ENCODE measurements at places on chromosomes 7 and 10.

DNA sequence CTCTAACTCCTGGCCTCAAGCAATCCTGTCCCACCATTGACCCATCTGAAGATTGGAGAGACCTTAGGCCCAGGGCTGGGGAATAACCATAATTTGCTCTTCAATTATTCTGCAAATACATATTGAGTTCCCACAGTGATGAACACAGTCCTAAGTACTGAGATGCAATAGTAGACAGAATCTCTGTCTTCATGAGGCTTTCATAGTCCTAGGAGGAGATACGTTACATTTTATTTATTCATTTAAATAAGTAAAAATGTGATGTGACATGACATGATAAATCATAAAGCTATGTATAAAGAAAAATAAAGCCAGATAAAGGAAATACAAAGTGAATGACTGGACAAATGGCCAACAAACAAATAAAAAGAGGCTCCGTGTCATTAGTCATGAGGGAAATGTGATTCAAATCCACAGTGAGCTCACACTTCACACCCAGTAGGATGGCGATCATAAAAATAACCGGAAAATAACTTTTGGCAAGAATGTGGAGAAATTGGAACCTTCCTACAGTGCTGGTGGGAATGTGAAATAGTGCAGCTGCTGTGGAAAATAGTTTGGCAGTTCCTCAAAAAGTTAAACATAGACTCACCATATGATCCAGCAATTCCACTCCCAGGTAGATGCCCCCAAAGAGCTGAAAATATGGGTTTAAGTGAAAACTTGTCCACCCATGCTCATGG lies 52.1 kb upstream of the JCAD start:
- no peak for DNase-seq

- DNase-seq = no peak
Observed at GRCh38 chr7:44066111-44066460, 719 bp upstream of the PGAM2 start.

- no peak for DNase-seq
Observed at GRCh38 chr10:80461208-80462183, 7.4 kb downstream of the TSPAN14 start.

- no peak for DNase-seq
Observed at GRCh38 chr7:39353615-39354376, 212.4 kb upstream of the YAE1 start.

DNA sequence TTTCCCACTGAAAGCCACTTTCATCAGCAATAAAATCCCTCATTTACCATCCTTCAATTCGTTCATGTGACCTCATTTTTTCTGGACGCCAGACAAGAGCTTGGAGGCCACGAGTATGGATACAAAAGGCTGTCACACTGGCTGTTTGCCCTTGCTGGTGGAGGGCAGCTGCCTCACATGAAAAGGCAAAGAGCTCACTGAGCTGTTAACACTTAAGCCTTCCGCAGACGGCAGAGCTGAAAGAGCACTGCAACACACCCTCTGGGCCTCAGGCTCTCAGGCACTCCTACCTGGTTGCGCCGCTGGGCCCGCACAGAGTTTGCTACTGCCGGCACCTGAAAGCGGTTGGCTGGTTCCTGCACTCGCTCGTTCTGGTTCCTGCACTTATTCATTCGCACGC lies 193.5 kb downstream of the CFTR start:
- no peak for DNase-seq

GRCh38 chr10:129825826-129826225 lies 138.2 kb downstream of the EBF3 start:
- DNase-seq = no peak

- peak; percentile 18 for DNase-seq
Observed at GRCh38 chr7:30682212-30683083, at the start of gene CRHR2. Gene CRHR2, minus strand, starts transcription at chr7:30682456. Its CDS starts 176 bp downstream, at chr7:30682280.
